ENCODE measurements at places on chromosomes 2 and 18.

GRCh38 chr2:77999376-77999775, 477.2 kb upstream of the LRRTM4 start:
- peak; percentile 11 for DNase-seq

- DNase-seq, result no peak
These were observed 12.1 kb upstream of the TRAF3IP1 start for GRCh38 chr2:238308177-238308576.

DNA sequence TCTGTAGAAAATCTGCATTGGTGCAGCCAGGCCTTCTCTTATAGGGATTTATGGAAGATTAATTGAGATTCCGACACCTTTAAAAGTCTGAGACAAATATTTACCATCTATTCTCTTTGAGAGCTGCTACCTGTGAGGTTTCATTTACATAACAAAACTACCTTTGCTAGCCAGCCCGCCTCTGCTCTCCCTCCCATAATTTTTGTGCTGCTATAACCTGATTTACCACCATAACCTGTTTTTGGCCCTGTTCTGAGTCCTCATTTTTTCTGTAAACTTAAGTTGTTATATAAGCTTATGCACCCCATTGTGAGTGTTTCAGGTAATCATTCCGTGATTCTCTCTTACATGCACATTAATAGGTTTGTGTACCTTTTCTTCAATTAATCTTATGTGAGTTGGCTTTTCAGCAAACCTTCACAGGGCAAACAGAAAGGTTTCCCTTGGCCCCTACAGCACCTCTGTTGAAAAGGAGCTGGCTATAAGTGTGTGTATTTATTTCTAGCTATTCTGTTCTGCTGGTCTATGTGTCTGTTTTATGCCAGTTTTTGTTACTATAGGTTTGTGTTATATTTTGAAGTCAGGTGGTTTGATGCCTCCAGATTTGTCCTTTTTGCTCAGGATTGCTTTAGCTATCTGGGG, 114.9 kb upstream of the XIRP2 start:
- DNase-seq, result no peak

DNA sequence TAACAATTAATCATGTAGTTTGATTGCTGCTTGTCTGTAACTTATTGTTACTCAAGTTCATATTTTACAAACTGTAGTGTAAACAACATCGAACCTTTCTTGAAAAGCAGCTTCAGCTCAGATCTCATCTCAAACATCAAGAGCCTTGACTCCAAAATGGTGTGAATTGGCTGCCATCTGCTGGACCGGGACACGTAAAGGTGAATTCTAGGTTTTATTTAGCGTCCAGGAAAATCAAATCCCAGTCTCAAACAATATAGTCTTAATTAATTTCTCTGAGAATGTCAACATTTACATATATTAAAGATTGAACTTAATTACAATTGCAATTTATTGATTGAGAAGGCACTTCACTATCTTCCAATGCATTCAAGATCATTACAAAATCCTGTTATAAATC, 453.0 kb downstream of the GALR1 start:
- peak; percentile 28 for DNase-seq

GRCh38 chr2:34110392-34110791, 511.3 kb upstream of the FAM98A start:
- no peak for DNase-seq

DNA sequence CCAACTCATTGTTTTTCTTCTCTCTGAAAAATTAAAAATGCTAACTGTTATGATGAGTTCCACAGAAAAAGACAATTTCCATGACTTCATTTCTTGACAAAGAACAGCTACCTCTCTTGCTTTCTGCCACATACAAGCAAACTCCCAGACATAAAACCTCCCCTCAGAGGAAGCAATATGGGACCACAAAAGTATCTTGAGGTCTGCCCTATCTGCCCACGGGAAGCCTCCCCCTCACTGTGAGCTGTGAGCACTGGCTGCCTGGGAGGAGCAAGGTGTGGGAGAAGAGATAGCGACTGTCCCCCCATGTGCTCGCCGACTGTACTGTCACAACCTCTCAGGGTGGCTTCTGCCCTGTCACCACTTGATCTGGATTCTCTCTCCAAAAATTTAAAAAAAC, 69.7 kb upstream of the NRP2 start:
- no peak for DNase-seq

GRCh38 chr18:48393170-48393569, 16.0 kb downstream of the ZBTB7C start:
- no peak for DNase-seq

- DNase-seq, result no peak
These were observed 10.0 kb downstream of the MRPL33 start for GRCh38 chr2:27781496-27781895.

GRCh38 chr2:187615364-187615763, 61.1 kb upstream of the TFPI start:
- DNase-seq, result no peak

Data from astrocyte of the cerebellum (primary cell).